ENCODE measurements at places on chromosomes 11 and 22. TPM values are rescaled to one million over a fixed set of nuclear protein-coding genes. Genes with fewer than 3 reads are reported as not detected.

SCGB2A2 gene
- not detected for total RNA-seq

TECTA gene
- 1.0 TPM for total RNA-seq

MMP13 gene
- total RNA-seq, result not detected

MS4A2 gene
- 1.0 TPM for total RNA-seq

BBOX1 gene
- not detected for total RNA-seq

PACS1 gene
- total RNA-seq, result 46.5 TPM

MTCH2 gene
- total RNA-seq, result 111 TPM

CTSD gene
- 986 TPM for total RNA-seq

DNA sequence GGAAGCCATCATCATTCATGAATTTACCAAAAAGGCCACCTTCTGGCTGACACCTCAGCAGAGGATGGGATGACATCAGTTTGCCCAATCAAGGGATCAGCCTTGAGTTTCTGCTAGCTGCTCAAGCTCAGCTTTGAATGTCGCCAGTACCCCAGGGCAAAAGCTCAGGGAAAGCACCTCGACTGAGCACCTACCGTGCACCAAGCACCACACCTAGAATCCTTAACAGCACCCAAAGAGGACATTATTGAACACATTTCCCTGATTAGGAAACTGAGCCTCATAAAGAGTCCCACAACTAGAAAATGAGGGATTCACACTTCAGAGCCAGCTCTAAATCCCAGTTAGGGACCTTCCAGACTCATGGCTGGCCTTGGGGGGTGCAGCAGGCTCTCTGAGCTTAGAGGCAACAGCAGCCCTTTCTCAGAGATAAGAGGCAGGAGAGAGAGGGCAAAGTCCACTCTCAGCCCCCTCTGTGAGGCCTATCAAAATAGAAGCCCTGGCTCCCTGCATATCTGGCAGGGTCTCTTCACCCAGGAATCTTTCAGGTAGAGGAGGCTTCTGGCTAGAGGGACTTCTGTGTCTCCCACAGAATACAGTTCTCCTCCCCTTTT, 13.4 kb upstream of the DAGLA start:
- DNase-seq, result no peak

- DNase-seq, result no peak
Observed at GRCh38 chr11:32659672-32660071, 76.0 kb downstream of the EIF3M start.

GRCh38 chr11:17798253-17798652, 63.7 kb downstream of the KCNC1 start:
- peak; percentile 73 for DNase-seq

GRCh38 chr11:57230316-57230715, 6.7 kb downstream of the APLNR start:
- DNase-seq, result no peak

DNA sequence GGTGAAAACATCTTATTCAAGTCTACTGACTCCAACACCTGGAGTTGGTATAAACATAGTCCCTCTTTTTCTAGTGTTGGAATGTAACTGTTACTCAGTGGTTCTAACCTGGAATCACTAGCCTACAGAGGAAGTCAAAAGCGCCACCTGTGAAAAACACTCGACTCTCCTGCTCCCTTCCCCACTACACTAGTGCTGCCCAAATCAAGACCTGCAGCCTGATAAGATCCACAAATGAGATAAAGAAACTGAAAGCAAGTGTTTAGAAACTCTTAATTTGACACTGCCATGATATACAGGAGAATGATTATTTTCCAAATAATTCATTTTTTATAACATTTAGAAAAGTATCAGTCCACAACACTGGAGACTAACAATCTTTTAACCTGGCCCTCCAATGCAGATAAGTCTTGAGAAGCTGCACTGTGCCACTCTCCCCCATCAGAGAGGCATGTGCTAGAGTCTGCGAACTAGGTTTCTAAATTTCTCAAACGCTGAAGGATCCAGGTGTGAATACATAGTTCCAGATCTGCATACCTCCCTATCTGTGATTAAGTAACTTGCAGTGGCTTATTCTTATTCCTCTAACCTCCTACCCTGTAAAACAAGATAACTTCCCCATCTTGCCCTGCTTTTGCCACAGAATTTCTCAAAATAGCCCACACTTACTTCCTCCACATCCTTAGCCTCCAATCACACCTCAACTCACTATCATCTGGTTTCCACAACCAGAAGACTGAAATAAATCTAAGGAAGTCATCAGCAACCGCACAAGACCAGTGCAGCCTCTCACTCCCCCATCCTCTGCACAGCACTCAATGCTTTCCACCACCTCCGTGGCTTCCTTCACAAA, 88.1 kb downstream of the RRAS2 start:
- no peak for DNase-seq

GRCh38 chr11:111729831-111730311, 36.3 kb downstream of the PPP2R1B start:
- DNase-seq, result no peak

GRCh38 chr11:96173422-96173821, 169.6 kb downstream of the MAML2 start:
- no peak for DNase-seq

- no peak for DNase-seq
Observed at GRCh38 chr11:44286268-44286880, 23.6 kb downstream of the ALX4 start.

GRCh38 chr11:120629407-120630080, 118.0 kb downstream of the GRIK4 start:
- no peak for DNase-seq

DNA sequence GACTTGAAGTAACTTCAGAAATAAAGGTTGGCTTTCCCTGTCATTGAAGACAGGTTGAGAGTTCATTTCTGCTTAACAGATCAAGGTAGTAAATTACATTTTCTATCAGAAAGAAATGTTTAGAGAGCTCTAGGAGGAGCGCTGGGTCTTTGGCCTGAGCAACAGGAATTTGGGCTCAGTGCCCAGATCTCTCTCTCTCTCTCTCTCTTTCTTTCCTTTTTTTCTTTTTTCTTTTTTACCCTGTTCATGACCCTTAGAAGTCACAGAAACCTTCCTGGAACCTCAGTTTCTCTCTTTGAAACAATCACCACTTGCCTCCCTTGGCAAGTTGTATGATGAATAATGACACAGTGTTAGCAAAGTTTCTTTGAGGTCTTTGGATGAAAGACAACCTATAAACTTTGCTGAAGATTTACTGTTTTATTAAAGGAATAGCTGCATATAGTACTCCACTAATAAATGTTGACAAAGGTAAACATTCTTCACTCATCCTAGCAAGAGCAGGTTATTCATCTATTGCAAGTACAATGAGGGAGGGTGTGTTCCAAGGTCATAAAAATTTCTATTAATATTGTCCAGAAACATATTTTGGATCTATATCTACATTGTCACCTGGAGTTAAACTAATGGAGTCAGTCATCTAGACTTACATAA, 35.5 kb upstream of the RASSF10 start:
- no peak for DNase-seq

DNA sequence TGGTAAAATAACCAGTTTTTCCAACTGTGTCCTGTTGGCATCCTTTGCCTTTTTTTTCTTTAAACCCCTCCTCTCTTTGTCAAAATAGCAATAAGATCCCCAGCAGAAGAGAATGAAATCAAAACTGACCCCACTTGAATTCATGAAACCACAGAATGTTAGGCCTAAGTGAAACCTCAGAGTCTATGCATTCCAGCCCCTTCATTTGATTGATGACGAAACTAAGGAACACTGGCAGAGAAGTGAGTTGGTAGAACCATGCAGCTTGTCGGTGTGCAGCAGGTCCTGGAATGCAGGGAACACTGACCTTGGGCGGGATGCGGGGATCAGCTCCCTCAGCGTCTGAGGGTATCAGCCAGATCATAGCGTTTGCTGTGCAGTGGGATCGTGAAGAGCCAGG, 57.5 kb downstream of the GRK3 start:
- DNase-seq, result no peak

GRCh38 chr11:15622231-15622890, 507.6 kb downstream of the INSC start:
- no peak for DNase-seq

DNA sequence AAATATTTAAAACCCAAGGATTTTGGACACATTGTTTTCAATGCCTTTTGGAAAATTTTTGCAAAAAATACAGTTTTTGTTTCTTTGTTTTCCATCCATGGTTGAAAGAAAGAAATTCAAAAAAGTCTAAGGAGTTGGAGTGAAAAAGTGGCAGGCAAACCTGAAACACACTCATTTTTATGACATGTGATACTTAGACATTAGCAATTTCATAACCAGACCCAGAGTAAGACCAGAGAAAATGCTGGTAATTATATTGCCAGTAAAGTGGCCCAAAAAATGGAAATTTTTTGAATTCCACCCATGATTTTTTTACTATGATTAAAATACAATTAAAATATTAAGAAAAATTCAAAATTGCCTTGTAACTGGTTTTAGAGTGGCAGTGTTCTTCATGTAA, 128.2 kb downstream of the SLC17A6 start:
- DNase-seq, result no peak

- no peak for DNase-seq
Observed at GRCh38 chr11:110787680-110788079, 75.4 kb upstream of the ARHGAP20 start.

DNA sequence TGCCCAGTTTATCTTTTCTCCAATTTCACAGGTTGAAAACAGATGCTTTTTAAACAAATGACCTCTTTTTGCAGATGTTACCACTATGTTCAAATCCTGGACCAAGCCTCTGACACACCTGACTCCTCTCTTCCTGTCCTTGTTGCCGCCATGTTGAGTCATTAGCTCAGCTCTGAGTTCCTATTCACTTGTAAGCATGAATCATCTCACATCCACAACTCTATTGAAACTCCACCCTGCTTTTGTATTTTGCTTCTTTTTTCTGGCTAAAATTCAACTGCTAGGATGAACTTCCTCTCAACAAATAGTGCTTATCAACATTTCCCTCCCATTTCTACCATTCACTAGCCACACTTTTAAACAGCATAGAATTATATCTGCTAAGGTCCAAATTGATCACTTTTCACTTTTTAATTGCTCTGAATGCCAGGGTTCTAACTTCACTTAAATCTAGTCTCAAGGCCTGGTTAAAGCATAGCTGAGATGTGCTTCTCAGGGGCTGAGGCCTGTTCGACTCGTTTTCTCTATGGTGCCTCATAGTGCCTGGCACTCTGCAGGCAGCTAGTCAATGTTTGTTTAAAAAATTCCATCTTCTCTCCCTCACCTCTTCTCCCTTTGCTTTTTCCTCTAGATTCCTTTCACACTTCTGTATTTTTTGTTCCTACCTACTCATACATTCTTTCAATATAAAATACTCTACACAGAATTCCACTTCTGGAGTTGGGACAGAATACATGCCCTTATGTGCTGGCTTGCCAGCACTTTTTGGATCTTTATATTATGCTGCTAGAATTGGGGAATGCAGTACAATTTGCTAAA, 3.9 kb downstream of the JOSD1 start:
- DNase-seq, result no peak

DNA sequence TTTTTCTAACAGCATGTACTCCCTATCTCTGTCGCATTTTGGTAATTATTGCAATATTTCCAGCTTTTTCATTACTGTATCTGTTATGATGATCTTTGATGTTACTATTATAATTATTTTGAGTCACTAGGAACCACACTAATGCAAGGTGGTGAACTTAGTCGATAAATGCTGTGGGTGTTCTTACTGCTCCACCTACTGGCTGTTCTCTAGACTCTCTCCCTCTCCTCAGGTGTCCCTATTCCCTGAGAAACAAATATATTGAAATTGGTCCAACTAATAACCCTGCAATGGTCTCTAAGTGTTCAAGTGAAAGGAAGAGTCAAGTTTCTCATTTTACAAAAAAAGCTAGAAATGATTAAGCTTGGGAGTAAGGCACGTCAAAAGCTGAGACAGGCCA, 10.5 kb downstream of the ARL14EP start:
- DNase-seq, result no peak

DNA sequence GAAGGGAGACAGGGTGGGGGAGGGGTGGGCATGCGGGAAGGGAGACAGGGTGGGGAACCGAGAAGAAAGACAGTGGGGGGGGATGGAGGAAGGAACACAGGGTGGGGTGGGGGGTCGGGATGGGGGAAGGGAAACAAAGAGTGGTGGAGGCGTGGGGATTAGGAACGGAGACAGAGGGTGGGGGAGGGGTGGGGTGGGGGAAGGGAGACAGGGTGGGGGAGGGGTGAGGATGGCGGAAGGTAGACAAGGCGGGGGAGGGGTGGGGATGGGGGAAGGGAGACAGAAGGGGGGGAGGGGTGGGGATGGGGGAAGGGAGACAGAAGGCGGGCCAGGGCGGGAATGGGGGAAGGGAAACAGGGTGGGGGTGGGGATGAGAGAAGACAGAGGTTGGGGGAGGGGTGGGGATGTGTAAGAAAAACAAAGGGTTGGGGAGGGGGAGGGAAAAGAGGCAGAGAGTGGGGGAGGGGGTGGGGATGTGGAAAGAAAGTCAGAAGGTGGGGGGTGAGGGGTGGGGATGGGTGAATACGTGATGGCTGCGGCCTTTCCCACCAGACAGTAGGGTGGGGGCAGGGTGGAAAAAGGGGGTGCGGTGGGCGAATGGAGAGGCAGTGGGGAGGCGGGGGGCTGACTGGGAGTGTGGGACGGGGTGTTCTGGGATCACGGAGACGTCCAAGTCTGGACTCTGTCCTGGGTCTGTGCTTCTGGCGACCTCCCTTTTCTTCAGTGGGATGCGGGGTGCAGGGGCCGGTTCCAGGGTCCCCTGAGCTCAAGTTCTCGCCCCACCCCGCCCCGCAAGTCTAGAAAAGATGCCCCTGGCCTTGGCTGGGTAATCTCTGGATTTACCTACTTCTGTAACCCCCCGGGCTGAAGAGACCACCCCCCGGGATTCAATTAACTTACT, 744 bp downstream of the PRAME start:
- no peak for DNase-seq

DNA sequence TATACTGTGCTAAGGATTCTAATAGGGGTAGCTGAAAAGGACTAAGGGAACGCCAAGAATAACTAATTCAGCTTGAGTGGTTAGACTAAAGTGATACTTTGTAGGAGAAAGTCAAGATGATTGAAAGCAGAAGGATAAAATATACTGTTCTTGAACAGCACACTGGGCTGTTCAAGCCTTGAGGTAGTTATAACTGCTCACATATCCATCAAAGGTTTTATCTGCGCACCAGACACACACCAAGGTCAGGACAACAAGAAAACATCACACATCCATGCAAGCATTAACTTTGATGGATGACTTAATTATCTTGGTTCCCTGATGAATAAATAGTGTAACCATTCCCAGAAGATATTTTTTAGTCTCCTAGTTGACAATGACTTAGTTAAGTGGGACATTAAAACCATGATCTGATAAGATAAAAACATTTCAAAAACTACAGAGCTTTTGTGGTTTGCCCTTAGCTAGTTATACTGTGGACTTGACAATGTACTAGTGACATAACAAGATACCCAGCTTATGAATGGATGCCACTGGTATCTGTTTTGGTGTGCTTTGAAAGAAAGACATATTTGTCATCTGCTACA, 728.9 kb downstream of the JRKL start:
- DNase-seq, result no peak

DNA sequence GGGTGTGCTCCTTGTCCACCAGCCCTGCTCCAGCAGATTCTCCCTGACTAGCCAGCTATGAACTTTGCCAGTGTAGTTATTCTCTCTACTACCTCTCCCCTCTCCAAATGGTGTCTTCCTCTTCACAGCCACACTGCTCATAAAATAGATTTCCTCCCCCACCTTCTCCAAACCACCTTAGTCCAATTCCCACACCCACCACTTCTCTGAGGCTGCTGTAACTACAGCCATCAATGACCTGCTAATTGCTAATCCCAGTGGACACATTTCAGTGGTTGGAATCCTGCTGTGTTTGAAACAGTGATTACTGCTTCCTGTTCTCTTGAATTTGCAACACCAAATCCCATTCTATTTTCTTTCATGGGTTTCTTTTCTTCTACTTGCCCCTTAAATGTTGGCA, 23.4 kb downstream of the SYT9 start:
- DNase-seq, result no peak

- DNase-seq, result no peak
Observed at GRCh38 chr11:69210310-69211035, 54.7 kb downstream of the SMIM38 start.

Data from Right ventricle myocardium superior (tissue), 1 donor.